ENCODE measurements at places on chromosomes 16 and 17. TPM values are rescaled to one million over a fixed set of nuclear protein-coding genes. Genes with fewer than 3 reads are reported as not detected.

Gene TMEM100
- 18.2 TPM for total RNA-seq

Gene KCNJ2
- 2.5 TPM for total RNA-seq

Gene GDPD3
- 11.2 TPM for total RNA-seq

Gene SKAP1
- total RNA-seq: 5.4 TPM

Gene PRSS36
- total RNA-seq: 5.7 TPM

Gene C1QL1
- 3.2 TPM for total RNA-seq

Gene GID4
- total RNA-seq: 12.0 TPM

Gene CFAP97D1
- not detected for total RNA-seq

DNA sequence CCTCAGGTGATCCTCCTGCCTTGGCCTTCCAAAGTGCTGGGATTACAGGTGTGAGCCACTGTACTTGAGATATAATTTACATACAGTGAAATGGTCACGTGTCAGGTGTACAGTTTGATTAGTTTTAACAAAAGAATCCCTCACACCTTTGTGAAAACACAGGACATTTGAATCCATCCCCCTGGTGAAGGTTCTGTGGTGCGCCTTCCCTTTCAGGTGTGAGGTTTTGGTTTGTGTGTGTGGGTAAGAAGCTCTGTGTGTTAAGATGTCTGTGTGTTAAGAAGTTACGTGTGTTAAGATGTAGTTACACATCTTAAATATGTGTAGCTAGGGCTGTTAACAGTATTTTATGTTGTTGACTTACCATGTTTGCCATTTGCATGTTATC is 4.4 kb downstream of the SEC14L1 start:
- DNase-seq: no peak

- no peak for DNase-seq
Measured at GRCh38 chr16:74736531-74737157, 36.0 kb upstream of the MLKL start.

- DNase-seq: peak; percentile 64
Measured at GRCh38 chr16:85395207-85395912, 217.8 kb upstream of the GSE1 start.

GRCh38 chr17:10626390-10626789 is 30.7 kb downstream of the MYH3 start:
- DNase-seq: no peak

GRCh38 chr17:43475494-43476089 is 8.2 kb upstream of the DHX8 start:
- peak; percentile 23 for DNase-seq

DNA sequence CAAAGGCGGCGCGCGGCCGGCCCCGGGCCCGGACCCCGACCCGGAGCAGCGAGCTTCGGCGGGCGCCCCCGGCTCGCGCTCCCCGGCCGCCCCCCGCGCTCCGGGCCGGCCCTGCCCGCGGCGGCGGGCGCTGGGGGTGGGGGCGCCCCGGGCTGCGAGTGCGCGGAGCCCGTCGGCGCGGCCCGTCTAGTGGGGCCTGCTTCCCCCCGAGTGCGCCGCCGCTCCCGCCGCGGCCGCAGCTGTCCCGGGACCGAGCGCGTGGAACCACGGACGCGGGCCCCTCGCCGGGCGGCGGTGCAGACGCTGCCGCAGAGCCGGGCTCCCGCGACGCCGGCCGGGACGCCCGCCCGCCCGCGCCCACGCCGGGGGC is 308 bp downstream of the ADCY9 start:
- DNase-seq: no peak

DNA sequence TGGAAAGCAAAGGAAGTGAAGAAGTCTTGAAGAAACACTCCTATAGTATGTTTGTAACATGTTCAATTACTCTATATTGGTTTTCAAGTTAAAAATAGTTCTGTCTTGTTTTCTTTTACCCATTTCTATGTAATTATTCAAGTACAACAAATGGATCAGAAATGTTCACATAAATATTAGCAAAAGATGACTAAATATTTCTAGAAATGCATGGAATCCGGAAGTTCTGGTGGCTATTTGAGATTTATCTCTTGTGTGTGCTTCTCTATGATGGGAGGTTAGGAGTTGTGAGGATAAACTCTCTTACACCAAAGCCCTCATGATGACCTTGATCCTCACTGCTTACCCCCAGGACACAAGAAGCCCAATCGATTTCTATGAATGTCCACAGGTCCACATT is 237.5 kb downstream of the CDH8 start:
- DNase-seq: no peak

GRCh38 chr17:57672971-57673370 is 72.1 kb downstream of the CCDC182 start:
- DNase-seq: no peak

GRCh38 chr17:34614698-34615097 is 35.3 kb downstream of the TMEM132E start:
- DNase-seq: no peak

DNA sequence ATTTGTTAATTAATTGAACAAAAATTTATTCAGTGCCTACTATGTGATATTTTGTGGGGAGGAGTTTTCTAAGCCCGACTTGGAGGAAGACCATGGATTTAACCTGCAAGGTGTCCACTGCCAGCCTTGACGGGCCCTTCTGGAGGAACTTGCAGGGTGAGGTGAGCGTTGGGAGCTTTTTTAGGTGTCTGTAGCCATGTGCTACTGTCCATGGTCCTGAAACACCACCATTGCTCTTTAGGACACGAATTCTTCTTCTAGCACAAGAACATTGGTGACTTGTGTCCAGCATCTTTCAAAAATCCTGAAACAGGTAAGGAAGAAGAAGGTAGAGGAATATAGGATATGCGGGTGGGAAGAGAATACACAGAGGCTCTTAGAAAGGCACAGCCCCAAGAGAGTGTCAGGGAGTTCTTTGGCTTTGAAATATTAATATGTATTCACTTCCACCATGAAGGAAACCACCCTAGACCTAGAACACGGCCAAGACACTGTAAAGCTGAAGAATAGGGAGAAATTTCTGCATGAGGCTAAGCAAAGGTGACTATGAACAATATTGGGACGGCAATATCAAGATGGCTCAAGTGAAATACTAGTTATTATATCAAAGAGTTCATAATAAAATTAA is 27.9 kb upstream of the OR4D1 start:
- peak; percentile 67 for DNase-seq

- DNase-seq: no peak
Measured at GRCh38 chr16:65981057-65981456, 385.4 kb upstream of the CDH5 start.

- no peak for DNase-seq
Measured at GRCh38 chr16:47644166-47644565, 183.0 kb downstream of the PHKB start.

GRCh38 chr17:8946476-8946875 is 19.0 kb downstream of the PIK3R5 start:
- no peak for DNase-seq

- no peak for DNase-seq
Measured at GRCh38 chr17:5352681-5353289, 66.7 kb downstream of the NUP88 start.

GRCh38 chr16:3879887-3880564 is 487 bp downstream of the CREBBP start:
- peak; percentile 71 for DNase-seq

DNA sequence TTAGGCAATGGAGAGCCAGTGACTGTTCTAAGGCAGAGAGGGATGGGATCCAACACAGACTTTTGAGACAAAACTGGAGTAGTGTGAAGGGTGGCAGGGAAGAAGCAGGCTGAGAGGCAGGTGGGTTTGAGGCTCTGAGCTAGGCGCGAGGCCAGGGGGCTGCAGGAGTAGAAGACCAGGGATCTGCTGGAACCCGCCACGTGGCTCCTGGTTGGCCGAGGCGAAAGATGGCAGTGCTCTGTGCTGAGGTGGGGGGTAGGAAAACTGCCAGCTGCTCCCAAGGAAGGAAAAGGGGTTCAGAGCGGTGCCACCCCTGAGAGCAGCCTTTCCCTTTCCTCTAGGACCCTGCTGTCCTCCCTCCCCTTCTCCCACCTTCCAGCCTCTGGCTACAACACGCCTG is 5.6 kb downstream of the CD300LG start:
- DNase-seq: no peak

GRCh38 chr17:59409336-59410048 is 78.0 kb downstream of the YPEL2 start:
- no peak for DNase-seq

DNA sequence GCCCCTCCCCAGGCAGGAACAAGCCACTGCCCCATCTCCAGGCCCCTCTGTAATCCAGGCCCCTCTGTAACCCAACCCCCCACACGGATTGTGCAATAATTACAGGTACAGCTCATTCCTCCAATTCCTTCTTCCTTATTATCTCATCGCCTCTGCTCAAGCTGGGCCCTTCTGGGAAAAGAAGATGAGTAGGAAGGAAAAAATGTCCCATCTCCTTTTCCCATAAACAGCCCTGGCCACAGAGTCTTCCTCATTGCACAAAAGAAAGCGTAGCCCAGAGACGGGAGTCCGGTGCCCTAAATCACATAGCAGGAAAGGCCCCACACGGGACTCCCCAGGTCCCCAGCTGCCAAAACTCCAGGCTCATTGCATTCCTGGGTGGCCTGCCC is 3.6 kb upstream of the LITAFD start:
- DNase-seq: no peak

- DNase-seq: no peak
Measured at GRCh38 chr16:2585651-2586081, 47.8 kb downstream of the PDPK1 start.

GRCh38 chr16:17084130-17084529 is 386.6 kb downstream of the XYLT1 start:
- DNase-seq: no peak

GRCh38 chr17:78599419-78599818 is 22.2 kb upstream of the DNAH17 start:
- DNase-seq: no peak

DNA sequence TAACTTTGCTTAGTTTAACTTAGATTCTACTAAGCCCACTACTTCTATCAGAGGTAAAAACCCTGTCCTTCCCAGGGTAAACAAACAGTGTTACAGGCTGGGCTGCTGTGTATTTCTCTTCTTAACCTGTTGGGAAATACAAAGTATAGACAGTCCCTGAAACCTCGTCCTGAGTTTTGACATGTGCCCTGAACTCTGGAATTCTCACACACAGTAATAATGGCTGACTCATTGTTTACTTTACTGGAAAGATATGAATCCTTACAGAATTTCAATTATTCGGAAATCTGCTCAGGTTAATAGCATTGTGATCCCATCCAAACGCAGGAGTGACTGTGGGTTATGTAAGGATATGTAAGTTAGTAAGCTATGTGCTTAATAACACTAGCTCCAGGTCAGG is 199.1 kb downstream of the TMEM114 start:
- DNase-seq: peak; percentile 11

GRCh38 chr16:47037396-47037745 is 63.9 kb upstream of the DNAJA2 start:
- no peak for DNase-seq

- DNase-seq: no peak
Measured at GRCh38 chr17:66301367-66301863, 998 bp upstream of the PRKCA start.

DNA sequence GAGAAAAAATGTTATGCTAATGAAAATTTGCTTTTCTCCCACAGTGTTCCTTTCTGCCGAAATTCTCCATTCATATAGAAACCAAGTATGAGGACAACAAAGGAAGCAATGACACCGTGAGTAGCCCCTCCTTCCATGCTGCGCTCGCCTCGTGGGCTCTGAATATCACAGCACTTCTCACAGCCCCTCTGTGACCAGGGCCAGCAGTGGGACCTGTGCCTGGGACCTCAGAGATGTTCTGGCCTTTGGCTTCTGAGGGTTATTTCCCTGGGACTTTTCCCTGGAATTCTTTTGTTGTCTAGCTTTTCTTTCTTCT is 139.6 kb upstream of the NOL11 start:
- no peak for DNase-seq

DNA sequence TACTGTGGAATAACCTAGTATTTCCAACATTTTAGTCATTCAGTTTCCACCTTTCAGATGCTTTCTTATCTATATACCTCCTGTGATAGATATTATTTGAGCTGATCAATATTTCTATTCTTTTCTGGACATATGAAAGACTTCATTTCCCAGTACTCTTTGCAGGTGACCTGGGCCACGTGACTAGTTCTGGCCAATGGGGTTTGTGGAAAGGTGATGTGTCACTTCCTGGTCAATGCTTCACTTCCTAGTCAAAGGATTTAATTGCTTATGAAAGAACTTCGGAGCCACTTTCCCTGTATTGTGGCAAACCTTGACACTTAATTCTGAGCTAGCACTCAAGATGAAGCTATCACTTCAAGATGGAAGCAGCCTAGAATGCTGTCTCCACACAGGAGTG is 248.9 kb upstream of the FOXF1 start:
- no peak for DNase-seq

GRCh38 chr17:3698139-3698538 is 2.2 kb upstream of the P2RX5 start:
- DNase-seq: no peak

Data from mucosa of gallbladder (tissue), 1 donor.